DMS79 (cell line): ENCODE measurements at places on chromosomes 6 and 20.

DNA sequence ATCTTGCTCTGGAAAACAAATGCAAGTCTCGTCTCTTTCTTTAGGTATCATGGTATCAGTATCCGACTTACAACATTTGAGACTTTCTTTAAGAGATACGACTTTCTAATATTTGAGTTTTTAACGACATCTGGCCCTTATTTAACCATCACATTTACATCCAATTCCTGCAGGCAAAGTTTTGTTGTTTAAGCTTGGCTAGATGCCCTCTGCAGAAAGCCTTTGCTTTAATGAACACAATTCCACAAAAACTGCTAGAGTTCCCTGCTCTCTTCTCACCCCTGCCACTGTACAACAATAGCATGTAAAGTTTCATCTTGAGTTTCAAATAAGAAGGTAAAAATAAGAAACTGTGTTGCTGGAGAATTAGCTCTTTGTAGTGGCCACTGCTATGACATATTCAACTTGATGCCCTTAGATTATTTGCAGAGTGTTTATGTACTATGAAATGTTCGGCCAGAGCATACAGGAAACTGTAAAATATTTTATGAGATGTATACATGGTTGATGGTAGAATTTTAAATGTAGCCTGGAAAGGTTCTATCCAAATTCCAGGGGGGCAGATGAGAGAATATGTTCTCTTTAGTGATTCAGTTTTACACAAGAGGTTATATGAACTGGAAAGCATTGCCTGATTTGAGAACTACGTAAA lies 438.6 kb downstream of the CDC5L start:
- no peak for DNase-seq

GRCh38 chr6:62265906-62266525 lies 20.0 kb downstream of the KHDRBS2 start:
- no peak for DNase-seq

DNA sequence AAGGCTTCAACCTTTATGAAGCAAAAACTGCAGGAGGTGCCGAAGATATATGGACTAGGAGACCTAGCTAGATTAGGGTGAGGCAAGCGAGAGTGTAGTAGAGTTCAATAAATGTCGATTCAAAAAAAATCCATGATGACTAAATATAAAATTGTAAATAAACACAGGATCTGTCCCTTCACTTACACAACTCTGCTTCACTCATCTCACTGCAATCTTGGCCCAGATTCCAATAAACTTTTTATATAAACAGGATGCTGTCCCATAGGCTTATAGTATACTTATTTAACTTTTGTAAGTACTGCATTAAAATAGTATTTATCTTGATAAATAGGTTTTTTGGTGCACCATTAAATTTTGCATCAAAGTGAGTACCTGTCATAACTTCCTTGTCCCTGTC lies 648.4 kb upstream of the NRSN1 start:
- no peak for DNase-seq

- DNase-seq, result no peak
These were observed 113.1 kb downstream of the ADAT2 start for GRCh38 chr6:143337201-143337949.

- DNase-seq, result no peak
These were observed 28.8 kb downstream of the TMEM244 start for GRCh38 chr6:129832299-129832698.

- DNase-seq, result no peak
These were observed 23.9 kb downstream of the RALY start for GRCh38 chr20:34017610-34018009.

DNA sequence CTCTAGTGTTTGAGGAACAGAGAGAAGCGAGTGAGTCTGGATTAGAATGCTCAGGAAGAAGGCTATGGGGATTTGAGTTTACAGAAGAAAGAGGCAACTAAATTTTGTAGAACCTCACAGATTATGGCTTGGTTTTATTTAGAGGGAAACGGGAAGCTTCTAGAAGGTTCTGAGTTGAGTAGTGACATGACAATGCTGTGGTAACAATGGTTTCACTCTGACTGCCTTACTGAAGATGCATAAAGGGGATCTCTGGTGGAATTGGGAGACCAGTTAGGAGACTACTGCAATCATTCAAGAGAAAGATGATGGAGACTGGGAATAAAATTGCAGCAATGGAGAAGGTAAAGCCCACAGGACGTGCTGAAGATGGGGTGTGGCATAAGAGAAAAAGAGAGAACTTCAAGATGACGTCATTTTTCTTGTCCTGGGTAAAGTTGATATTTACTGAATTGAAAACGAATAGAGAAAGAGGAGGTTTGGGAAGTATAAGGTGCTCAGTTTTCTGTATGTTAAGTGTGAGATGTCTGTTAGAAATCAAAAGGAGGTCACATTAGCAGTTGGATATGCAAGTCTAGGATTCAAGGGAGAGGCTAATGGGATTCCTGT lies 710.1 kb upstream of the NRSN1 start:
- DNase-seq, result no peak

GRCh38 chr6:108361312-108361932 lies 66.6 kb downstream of the AFG1L start:
- no peak for DNase-seq

- DNase-seq, result no peak
These were observed 20.5 kb upstream of the PYGB start for GRCh38 chr20:25227317-25227831.

DNA sequence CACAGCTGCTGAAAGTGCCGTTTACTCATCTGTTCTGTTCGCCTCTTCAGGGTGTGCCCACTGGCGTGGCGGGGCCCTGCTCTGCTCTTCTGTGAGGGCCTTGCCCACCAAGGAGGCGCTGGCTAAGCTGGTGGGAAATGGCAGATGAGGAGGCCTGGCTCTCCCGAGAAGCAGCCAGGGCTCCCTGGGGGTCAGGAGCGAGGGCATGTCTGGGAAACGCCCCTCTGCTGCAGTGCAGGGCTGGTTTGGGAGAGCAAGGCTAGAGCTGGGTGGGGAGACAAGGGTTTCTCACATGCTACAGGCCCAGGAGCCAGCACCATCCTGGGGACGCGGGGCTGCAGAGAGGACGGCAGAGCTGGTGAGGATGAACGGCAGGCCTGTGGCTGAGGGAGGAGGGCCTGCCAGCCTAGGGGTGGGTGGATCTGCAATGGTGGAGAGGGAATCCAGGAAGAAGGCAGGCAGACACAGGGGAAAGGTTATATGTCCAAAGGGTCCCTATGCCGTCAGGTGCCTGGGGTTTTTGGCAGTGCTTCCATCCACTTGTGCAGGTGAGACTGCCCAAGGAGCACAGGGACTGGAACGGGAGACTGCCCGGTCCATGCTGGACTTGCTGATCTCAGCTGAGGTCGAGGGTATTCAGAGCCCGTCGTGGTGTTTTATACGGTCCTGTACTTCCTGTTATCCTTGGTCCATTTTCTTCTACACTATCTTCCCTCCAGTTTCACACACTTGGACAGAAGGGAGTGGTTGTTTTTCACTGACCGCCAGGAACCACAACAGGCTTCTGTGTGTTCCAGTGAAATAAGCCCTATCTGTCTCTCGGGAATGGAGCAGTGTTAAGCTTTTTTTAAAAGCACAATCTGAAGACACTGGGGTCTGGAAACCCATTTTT lies 119.2 kb downstream of the SYCP2 start:
- no peak for DNase-seq

DNA sequence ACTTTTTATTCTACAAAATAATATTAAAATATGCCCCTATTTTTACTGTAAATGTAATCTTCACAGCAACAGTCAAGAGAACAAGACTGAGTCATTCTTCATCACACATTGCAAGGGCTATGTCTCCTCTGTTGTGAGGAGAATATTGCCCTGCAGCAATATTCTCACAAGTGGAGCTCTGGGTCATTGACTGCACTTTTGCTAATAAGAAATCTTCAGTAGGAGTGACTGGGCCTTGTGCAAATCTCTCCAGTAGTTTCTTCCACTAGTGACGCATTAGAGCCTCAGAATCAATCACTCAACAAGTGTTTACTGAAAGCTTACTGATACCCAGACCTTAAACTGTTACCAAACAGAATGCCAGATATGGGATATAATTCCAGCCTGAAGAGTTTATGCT lies 49.1 kb downstream of the LAMA2 start:
- no peak for DNase-seq

DNA sequence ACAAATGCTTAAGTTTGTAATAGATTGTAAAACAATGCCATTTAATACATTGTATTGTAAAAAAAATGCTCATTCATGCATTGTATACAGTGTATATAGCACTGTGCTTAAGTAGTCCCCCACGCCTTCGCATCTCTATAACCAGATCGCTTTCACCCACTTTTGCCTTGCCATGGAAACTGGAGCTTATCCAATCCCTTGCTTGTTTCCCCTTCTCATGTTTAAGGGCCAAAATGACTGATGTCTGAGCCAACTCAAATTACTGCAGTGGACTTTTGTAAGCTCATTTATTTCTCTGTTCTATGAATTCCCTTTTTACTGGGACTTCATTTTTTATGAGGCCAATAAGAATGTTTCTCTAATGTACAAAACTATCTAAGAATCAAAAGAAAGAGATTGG lies 730.9 kb upstream of the GJE1 start:
- DNase-seq, result no peak

DNA sequence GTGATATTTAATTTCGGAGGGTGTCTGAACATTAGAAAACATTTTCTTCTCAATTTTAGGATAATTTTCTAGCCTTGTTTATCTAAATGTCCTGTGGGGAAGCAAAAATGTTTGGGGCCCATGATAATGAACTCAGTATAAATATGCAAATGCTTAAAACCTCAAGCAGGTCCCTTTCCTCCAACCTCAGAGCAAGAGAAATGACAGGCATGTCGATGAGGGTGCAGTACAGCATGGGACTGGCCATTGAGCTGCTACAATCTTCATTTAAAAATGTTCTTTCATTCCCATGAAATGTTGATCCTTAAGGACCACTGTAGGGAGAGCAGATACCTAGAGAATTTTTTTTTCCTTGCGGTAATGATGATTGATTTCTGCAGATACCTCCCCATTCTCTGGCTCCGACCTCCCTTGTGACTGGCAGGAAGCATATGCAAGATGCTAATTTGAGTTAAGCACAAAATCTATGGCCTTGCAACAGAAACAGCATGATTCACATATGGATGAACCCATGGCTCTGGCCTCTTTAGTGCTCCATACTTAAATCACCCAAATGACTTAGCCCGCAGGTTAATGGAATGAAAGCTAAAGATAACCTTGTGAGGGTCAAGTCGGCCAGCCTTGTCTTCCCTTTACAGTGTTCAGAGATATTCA lies 243.3 kb downstream of the SOX4 start:
- DNase-seq, result no peak

- DNase-seq, result no peak
These were observed 950 bp downstream of the KCTD20 start for GRCh38 chr6:36443471-36444428.

DNA sequence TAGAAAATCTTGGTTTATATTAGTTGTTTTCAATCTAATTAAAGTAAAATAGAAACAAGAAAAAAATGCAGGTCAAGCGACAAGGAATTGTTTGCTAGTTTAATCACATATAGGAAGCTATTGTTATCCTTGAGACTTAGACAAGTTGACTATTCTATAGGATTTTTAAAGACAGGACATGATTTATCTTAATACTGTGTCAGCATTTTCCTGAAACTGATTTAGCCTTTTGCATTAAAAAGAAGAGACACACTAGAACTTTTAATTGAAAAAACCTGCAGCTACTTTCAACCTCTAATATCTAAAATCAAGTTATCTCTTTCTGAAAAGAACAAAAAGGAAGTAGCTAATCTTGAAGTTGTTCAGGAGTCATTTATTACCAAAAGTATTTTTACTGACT lies 246.2 kb downstream of the PHF3 start:
- no peak for DNase-seq

GRCh38 chr6:228881-229651 lies 63.2 kb upstream of the DUSP22 start:
- no peak for DNase-seq

GRCh38 chr6:14288910-14289309 lies 171.3 kb downstream of the CD83 start:
- no peak for DNase-seq

GRCh38 chr6:128882991-128883611 lies at the start of gene LAMA2:
LAMA2 (plus strand) TSS chr6:128883138; CDS start chr6:128883246, 108 bp downstream.
- DNase-seq, result no peak

GRCh38 chr20:48335308-48336050 lies 492.3 kb downstream of the PREX1 start:
- DNase-seq, result peak; percentile 38

- no peak for DNase-seq
These were observed 10.0 kb downstream of the HSPA1B start for GRCh38 chr6:31837369-31838113.

- no peak for DNase-seq
These were observed 24.9 kb downstream of the DPPA5 start for GRCh38 chr6:73329201-73329600.

- DNase-seq, result no peak
These were observed 3.3 kb upstream of the HMGN4 start for GRCh38 chr6:26534681-26535465.

DNA sequence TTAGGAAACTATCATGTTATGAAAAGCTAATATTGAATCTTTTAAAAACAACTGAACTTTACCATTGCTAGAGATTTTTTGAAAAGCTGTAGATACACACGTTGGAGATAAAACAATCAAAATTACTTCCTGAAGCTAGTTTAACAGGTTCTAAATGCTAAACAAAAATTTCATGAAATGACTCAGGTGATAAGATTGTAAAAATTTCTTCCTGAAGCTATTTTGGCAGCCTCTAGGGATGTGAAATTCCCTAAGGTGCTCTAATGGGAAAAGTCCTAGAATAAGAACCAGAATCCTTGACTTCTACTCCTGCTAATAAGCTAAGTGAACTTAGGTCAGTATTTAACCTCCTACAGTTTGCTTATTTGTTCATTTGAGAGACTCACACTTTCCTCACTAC lies 8.5 kb downstream of the GCM2 start:
- no peak for DNase-seq

DNA sequence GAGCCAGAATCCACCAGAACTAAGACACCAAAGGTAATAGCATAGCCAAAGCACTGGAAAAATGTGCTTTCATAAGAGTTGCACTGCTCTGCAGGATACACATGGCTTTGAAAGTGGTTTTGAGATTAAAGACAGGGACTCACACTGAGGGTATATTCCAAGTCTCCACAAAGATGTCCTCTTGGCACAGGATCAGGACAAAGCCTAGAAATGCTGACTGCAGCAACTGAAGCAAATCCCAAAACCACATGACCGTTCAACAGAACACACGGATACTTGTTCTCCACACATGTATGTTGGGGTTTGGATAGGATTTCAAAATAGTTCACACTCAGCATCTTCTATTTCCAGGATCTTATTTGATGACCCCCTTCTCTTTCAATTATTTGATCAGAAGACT lies 364.3 kb upstream of the HSF2 start:
- DNase-seq, result no peak

DNA sequence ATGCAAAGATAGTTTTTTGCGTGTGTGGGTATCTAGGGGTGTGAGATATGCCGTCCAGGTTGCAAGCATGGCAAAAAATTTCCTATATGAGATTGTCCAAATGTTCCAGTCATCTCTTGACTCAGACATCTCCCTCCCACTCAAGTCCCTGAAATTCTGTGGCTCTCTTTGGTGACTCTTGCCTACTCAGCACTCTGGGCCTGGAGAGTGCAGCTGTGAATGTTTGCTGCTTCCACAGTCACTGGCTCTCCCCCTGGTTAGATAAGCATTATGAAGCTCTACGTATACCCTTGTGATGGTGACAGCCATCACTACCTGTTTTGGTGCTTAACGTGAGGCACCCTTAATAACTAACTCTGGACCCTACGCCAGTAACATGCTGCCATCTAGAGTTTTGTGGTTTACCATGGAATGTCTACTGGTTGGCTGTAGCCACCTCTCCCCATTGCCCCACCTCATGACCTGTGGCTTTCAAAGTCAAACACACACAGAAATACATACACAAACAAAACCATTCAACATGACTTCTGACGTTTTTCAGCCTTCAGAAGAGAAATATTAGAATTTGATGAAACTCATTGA lies 621.9 kb upstream of the CITED2 start:
- no peak for DNase-seq
